ENCODE measurements at places on chromosomes 12 and 14.
A peak's percentile ranks its signal among the peaks of the same experiment; 100 is the strongest.

- no peak for DNase-seq
Observed at GRCh38 chr14:26163761-26164160, 434.1 kb downstream of the NOVA1 start.

- no peak for DNase-seq
Observed at GRCh38 chr14:99460793-99461192, 19.9 kb downstream of the SETD3 start.

DNA sequence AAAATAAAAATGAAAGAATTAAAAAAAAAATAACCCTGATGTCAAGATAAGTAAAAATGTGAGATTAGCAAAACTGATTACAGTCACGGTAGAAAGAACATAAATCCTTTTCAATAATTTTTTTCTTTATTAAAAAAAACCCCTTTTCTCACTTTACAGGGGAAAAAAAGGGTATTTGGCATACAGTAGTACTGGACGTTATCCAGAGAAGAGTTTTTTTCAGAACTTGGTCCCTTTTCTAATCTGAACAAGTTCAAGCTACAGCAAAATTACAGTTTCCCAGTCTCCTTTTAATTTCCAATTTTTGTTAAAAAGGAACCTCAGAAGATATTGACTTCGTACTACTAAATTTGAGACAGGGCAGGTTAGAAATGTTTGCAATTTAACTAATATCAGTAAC lies 134.7 kb upstream of the DCN start:
- no peak for DNase-seq

DNA sequence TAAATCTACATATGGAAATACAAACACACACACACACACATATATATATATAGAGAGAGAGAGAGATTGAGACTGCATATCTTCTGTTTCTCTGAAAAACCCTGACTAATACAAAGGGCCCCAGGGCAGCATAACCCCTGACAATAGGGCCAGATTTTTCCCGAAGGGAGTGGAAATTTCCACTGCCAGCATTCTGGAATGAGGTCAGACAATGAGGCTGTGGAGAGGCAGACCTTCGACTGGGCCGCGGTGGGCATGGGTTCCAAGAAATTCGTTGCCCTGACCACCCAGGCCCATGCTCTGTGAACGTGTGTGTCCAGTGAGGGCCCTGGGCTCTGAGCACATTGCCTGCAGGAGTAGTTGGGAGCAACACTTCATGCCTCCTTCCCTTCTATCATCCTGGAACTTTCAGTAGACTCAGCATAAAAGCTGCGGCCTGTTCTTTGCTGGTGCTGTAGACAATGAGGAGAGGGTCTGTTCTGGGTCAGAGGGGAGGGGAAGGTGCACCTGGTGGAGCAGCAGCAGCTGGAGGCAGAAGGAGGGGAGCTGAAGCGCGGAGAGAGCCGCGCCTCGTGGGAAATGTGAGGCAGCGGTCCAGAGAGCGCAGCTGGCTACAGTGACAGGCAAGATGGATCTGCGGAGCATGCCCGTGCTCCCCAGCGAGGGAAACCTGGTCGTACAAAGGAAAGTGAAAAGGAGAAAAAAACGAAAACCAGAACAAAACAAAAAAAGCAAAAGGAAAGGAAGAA lies 25.6 kb upstream of the CCDC60 start:
- DNase-seq = no peak

DNA sequence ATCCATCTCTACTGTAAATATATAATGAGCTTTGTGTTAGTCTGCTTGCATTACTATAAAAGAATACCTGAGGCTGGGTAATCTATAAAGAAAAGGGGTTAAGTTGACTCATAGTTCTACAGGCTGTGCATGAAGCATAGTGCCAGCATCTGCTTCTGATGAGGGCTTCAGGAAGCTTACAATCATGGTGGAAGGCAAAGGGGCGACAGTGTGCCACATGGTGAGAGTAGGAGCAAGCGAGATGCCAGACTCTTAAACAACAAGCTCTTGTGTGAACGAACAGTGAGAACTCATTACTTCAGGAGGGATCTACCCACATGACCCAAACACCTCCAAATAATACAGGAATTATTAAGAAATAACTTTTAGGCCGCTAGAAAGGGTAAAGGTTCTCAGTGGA lies 28.1 kb downstream of the APOBEC1 start:
- no peak for DNase-seq

- no peak for DNase-seq
Observed at GRCh38 chr12:331287-331686, 57.8 kb downstream of the KDM5A start.

DNA sequence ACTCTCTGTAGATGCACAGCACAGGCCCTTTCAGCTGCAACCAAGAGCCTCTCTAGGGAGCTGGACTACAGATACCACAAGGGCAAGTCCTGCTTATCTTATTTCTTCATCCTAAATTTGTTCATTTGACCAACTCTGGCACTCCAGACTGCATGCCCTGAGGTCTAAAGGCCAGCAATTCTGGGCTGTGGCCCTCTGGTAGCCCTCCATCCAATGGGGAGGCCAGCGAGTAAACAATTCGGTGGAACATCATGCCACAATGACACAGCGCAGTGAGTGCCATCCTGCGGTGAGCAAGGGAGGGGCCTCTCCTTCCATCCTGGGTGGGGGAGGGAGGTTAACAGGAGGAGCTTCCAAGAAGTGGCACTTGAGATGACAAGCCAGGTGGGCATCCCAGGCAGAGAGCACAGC lies 652 bp upstream of the SELPLG start:
- peak; percentile 62 for DNase-seq

DNA sequence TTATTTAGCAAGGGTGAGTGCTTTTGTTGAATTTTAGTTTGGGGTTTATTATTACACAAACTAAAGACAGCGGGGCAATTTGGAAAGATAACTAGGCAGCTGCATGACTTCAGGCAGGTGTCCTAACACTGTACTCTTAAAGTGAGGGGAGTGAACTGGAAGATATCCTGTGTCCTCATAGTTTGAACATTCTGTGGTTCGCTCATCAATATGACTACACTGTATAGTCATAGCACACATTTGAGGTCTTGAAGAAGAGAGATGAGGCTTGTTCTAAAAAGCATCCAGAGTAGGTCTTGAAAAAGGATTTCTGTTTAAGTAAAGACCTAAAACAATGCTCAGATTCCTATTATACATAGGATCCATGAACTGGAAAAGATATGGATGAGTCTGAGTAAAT lies 1.7 kb upstream of the MAP3K9 start:
- no peak for DNase-seq

Measured in immature natural killer cell (primary cell).